ENCODE measurements at places on chromosomes 6 and 20.

DNA sequence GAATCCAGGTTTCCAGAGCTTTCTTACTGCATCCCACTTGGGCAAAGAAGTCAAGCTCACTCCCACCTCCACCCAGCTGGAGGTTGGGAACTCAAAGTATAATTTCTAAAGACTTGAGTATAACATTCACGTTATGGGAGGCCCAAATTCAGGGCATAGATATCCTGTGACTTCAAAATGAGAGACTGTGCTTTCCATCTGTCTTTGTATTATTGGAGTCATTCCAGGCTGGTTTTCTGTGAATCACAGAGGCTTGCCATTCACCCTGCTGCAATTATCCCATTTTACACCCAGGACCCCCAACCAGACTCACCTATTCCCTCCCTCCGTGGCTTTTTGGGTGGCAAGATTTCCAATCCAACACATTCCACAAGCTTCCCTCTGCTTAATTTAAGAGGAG, 19.3 kb upstream of the SRC start:
- no peak for DNase-seq

DNA sequence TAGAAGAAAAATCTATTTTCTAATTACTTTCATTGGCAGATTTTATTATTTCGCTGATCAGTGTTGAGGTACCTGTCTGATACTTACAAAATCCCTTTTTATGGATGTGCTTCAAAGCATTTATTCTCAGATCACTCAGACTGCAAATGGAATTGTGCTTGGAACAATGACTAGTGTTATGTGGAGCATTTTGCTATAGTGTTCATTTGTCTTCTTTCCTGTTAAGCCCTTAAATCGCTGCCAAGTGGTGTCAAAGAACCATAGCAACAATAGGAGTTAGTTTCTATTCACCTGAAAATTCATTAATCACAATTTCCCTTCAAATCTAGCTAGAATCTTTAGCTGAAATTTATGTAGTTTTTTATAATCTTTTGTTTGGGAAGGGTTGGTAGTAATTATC, 29.8 kb downstream of the SMPDL3A start:
- no peak for DNase-seq

- DNase-seq: no peak
Observed at GRCh38 chr20:62032609-62033368, 32.9 kb downstream of the TAF4 start.

DNA sequence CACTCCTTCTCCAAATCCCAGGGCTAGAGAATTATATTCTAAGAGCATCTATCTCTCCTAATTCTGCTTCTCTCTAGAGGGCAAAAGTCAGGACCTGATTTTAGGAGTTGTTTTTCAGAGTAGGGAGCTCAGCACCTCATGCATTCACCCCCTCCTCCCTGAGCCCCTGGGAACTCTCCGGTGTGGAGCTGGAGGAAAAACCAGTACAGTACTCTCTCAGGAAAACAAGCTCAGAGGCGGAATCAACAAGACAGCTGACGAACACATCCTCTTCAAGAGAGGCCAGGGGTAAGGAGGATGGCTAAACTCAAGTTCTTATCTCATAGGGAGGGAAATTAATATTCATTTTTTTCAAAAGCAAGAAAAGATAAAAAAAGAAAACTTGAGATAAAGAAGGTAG, 120.1 kb upstream of the CDYL start:
- no peak for DNase-seq

DNA sequence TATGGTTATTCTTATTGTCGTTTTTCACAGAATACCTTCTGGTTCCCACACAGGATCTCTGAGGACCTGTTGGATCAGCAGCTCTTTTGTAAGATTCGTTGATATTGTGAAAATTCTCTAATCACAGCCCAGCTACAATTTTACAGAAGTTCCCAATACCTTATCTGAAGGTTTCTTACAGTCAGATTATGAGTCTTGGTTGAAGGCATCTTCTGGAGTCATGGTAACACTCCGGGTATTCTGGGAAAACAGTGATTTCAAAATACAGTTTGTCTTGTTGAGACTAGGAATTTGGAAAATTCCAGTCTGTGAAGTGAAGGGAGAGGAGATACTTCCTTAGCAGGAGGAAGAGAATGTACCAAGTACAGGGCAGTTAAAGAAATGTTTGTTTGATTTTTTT, 22.2 kb upstream of the HLA-C start:
- DNase-seq: no peak

DNA sequence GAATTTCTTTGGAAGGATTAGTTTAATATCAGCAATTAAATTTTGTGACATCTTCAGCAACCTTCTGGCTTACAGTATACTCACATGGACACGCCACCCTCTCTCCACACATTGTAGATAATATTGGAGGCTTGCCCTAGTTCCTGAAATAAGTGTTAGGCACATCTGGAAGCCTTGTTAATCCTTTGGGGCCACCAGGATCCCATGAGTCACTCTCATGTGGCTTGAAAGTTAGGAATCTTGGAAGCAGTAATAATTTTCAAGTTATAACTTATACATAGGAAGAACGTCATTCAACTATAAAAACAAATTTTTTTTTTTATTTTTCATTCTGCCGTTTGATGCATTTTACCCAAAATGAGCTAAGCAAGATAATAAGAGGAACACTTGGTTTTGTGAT, 20.5 kb downstream of the LAMA4 start:
- peak; percentile 88 for DNase-seq

DNA sequence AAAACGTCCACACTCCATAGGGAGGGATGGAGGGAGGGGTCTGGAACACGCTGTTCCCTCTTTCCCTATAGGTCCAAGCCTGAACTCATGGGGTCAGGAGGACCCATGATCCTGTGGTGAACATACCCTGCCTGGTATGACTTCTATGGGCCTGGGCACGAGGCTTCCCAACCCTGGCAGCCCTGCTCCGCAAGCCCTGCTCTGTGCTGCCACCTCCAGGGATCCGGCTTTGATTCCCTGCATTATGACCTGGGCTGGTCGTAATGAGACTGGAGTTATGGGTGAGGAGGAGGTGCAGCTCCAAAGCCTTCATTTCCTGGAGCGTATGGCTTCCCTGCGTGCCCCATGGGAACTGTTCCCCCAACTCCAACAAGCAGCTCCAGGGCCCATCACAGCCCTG, 54.9 kb downstream of the CDH22 start:
- no peak for DNase-seq

DNA sequence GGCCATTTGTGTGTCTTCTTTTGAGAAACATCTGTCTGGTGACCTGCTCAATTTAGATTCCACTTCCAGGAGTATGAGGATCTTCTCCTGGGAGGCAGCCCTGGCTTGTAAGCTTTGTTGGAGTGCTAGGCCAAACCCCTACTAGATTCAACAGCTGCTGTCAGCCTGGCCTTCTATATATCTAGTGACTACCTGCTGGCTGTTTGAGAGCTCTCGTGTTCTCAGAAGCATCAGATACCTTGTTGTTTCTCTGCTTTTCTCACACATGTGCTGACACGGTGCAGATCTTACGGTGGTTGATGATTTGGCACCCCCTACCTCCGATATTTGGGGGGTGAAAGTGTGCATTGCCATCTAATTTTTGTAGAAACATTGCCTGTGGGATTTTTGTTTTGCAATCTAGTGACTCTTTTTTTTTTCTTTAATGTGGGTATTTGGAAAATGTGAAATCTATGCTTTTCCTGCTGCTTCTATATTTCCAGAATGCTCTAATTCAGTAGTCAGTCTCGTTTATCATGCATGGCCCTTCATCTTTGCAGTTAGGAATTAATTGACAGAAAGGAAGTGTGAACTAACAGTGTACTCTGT, 4.7 kb downstream of the CCN2 start:
- peak; percentile 77 for DNase-seq

DNA sequence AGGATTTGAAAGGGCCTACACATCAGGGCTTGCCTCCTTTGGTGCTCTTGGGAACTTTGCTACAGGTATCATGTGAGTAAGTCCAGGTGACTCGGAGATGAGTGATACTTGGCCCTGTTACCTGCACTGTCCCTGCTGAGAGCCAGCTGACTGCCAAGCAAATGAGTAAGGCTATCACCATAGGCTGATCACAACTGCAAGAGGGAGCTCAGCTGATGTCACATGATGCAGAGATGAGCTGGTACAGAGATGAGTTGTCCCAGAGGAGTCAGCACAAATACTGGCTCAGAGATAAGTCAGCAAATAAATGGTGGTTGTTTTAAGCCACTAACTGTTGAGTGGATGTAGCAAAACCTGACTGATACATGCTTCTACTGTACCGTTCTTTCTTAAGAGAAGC, 41.4 kb downstream of the LAMP5 start:
- DNase-seq: no peak
